ENCODE measurements at places on chromosomes 1 and 21.

DNA sequence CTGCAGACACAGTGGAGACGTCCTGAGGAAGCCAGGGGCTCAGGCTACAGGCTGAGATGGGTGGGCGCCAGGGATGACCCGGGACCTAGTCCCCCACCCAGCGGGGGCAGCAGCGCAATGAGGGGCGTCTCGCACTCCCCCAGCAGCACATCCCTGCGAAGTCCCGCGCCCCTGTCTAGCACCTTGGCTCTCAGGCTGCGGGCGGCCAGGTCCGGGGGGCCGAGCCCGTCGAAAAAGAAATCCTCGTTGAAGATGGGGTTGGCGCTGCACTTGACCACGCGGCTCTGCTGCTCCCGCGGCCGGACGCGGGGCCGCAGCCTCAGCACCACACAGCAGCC is 1.8 kb downstream of the C2CD4D start:
- DNase-seq = no peak

- DNase-seq = no peak
Observed at GRCh38 chr1:197976368-197976767, 59.2 kb downstream of the LHX9 start.

DNA sequence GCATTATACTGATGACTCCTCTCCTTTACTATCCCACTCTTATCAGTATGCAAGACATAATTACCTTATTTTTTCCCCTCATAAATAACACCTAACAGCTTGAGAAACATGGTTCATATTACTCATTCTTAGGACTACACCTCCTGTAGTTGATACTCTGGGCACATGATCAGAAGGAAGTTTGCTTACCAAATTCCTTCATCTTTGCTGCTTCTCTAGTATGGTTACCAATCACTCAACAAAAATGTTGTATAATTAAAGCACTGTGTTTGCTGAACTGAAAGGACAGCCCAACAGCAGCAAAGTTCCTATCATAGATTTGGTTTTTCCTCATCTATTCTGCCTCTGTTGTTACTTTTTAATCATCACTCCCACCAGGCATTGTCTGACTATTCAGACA is 586.3 kb downstream of the LRRIQ3 start:
- DNase-seq = no peak

DNA sequence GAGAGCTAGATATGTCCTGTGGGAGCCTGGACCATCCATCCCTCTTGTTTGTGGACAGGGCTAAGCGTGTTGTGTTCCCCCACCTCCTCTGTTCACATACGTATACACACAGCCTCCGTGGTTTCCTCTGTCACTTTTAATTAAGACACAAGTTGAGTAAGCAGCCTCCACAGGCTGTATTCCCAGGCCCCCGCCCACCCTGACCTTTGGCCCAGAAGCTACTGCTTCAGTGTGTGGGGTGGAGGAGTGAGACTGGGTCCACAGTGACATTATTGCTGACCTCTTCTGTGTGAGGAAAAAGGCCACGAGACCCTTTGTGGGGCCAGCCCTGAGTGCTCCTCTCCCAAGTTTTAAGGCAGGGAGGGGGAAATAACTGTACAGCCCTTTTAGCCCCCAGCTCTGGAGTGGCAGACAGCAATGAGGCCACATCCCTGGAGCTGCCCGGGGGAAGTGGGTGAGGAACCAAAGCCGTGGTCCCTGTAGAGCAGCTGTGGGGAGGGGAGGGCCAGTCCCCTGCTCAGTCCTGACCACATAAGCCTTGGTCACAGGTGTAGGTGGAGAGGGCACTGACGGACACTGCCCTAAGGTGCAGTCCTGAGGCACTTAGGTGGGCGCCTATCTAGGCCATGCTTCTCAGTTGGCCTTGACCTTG is 4.4 kb downstream of the ELOVL1 start:
- DNase-seq = no peak

- no peak for DNase-seq
Observed at GRCh38 chr1:58866578-58866977, 82.7 kb upstream of the JUN start.
